ENCODE measurements at places on chromosomes 1 and 21.

- no peak for DNase-seq
Measured at GRCh38 chr21:45440736-45441350, 35.9 kb downstream of the COL18A1 start.

GRCh38 chr1:203095061-203095690 lies 9.4 kb upstream of the MYOG start:
- DNase-seq: no peak

DNA sequence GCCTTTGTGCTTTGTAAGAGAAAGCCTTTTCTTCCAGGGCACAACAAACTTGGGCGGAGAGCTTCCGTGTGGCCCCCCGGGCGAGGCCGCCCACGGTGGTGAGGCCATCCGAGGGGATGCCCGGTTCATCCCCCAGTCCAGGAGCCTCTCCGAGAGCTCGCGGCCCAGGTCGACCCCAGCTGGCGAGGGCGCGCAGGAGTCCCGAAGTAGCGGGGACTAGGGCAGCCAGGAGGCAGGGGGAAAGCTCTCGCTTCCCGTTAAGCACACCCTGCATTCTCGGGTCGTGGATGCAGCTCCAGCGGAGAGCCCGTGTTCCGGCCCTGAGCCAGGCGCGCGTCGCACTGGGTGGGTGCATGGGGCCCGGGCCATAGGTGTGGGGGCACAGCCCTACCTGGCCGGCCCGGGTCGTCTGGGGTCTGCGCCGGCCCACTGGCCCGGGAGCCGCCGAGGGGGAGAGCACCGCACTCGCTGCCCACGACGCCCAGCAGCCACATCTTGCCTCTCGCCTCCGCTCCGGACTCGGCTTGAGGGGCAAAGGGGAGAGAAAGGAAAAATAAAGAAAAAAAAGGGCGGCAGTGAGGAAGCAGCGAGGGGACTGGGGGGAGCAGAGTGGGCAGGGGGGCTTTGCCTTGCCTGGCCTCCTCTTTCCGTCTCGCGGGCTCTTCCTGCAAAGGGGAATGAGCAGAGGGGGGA lies 1.8 kb downstream of the RNF220 start:
- DNase-seq: no peak

- no peak for DNase-seq
Measured at GRCh38 chr1:147078606-147079399, 93.5 kb downstream of the PRKAB2 start.

- DNase-seq: peak; percentile 78
Measured at GRCh38 chr1:234610061-234610665, at the start of gene IRF2BP2. IRF2BP2 (minus strand) TSS chr1:234610178; CDS start chr1:234609494, 684 bp downstream.

DNA sequence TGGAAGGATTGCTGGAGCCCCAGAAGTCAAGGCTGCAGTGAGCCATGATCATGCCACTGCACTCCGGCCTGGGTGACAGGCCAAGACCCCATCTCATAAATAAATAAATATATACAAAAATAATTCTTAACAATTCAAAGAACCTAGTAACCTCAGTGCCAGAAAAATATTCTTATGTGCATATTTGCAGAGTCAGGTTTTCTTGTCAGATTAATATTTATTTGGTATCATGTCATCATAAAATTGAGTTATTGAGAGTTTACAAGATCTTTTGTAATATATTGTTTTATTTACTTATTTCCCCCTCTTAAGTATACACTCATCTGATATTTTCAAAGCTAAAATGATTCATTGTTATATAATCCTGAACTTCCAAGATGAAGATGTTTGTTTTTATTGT lies 24.5 kb upstream of the AGL start:
- DNase-seq: no peak

GRCh38 chr1:228029281-228029680 lies 22.5 kb downstream of the WNT3A start:
- DNase-seq: no peak
